Effector memory CD4-positive, alpha-beta T cell (primary cell): ENCODE measurements at places on chromosomes 7 and 10.

GRCh38 chr10:79340646-79341244 lies 6.5 kb upstream of the PPIF start:
- no peak for DNase-seq

DNA sequence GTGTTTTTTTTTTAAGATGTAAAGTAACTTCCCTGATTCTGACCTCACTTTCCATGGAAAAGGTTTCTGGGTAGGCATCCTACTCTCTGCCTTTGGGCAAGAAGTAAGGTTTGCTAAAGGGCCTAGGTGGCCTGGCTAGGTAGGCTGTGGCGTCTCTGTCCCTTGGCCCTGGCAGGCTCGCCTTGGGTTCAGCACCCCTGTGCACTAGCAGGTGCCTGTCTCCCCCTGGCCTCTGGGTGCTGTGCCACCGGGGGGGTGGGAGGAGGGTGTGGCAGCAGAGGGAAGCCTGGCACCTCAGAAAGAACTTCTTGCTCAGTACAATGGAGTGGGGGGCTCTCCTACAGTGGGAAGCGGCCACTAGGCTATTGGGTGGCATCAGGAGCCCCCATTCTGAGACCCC lies 14.0 kb downstream of the TECPR1 start:
- DNase-seq = no peak

DNA sequence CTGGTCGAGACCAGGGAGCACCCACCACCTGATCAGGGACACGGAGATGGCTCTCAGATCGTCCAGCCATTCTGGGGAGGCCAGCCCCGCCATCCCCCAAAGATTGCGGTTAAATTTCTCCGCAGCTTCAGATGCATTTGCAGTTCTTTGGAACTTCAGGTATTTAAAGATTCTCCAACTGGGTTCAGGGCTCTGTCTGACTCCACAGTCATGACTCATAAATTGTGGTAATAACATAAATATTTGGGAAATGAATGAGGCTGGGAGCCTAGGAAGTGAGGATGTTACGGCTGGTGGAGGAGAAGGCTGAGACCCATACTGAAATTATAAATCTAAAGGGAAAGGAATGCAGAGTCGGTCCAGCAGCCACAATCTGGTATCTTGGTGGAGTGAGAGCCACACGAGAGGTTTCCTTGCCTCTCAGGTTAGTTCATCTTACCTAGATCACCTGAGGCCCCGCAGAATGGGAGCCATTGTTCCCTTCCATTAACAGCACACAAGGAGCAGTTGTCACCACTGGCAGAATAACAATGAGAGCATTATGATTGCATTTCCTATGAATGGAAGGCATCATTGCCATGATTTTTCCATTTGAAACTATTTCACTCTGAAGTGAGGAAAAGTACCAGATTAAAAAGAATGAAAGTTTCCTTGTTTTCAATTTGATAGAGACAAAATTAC lies 26.7 kb upstream of the DNAJB6 start:
- no peak for DNase-seq

GRCh38 chr10:80552151-80552646 lies 14.5 kb downstream of the SH2D4B start:
- DNase-seq = no peak
